ENCODE measurements at places on chromosomes 12 and 14.

DNA sequence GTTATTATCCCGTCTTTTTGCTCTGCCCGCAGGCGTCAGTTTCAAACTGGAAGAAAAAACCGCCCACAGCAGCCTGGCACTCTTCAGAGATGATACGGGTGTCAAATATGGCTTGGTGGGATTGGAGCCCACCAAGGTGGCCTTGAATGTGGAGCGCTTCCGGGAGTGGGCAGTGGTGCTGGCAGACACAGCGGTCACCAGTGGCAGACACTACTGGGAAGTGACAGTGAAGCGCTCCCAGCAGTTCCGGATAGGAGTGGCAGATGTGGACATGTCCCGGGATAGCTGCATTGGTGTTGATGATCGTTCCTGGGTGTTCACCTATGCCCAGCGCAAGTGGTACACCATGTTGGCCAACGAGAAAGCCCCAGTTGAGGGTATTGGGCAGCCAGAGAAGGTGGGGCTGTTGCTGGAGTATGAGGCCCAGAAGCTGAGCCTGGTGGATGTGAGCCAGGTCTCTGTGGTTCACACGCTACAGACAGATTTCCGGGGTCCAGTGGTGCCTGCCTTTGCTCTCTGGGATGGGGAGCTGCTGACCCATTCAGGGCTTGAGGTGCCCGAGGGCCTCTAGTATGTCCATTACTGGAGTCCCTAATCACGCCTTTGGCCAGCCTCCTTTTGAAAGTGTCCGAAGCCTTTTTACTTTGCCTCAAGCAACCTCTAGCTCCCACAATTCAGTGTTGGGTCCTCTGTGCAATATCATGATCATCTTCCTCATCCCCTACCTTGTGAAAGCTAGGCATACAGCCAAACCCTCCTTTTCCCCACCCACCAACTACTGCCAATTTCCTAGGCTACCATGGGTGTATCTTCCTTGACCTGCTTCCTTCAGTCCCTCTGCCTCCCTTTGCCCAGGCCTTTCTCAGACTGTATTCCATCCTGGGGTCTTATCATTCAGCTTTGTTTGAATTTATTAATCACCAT lies 891 bp downstream of the SPRYD4 start:
- peak; percentile 9 for DNase-seq

GRCh38 chr12:126545411-126545810 lies 1480.2 kb downstream of the AACS start:
- no peak for DNase-seq

DNA sequence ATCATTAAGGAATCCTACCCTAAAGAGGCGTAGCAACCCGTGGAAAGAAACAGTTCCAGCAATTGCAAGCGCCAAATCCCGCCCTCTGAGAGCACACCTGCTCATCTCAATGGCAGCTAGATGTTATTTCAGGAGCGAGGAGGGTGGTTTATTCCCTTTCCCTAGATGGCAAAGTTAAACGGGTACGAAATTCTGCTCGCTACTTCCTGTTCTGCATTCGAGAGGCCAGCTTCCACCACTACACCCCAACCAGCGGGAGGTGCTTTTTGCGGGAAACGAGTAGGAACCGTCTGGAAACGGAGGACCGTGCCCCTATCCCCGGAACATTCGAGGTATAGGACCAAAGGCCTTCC lies 536 bp downstream of the VPS29 start:
- peak; percentile 42 for DNase-seq

- DNase-seq = no peak
Measured at GRCh38 chr14:53055003-53055402, 98.1 kb downstream of the DDHD1 start.

DNA sequence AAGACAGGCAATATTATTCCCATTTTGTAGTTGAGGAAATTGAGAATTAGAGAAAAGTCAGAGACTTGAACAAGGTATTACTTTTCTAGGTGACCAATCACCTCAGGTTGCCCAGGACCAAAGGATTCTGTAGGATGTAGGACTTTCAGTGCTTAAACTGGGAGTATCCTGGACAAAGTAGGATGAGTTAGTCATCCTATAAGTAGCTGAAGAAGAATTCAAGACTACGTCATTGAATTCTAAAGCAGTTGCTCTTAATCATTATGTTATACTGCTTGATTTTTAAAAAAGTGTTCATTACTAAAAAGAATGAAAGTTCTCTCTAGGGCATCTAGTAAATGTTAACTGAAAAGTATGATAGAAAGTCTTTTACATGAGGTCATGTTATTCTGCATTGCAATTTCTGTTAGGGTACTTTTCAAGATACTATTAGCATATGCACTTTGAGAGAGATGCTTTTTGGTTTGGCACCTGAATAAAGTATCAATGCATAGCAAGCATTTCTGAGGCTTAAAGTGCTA lies 101.7 kb downstream of the RTN1 start:
- no peak for DNase-seq

Measured in activated CD4-positive, alpha-beta T cell treated with anti-CD3 and anti-CD28 coated beads for 48 hours (primary cell).